ENCODE measurements at places on chromosomes 6 and 20. TPM values are rescaled to one million over a fixed set of nuclear protein-coding genes. Genes with fewer than 3 reads are reported as not detected.

GRCh38 chr6:52728394-52728793 is 34.9 kb downstream of the GSTA2 start:
- H3K36me3 ChIP-seq: no peaks in the 10 kb centered on the region
- no peak overlapping the region for H3K4me3 ChIP-seq
- DNase-seq: no peak
- H3K27me3 ChIP-seq: peaks cover 1% of the 10 kb centered on the region

The CALHM4 gene
- not detected for total RNA-seq

DNA sequence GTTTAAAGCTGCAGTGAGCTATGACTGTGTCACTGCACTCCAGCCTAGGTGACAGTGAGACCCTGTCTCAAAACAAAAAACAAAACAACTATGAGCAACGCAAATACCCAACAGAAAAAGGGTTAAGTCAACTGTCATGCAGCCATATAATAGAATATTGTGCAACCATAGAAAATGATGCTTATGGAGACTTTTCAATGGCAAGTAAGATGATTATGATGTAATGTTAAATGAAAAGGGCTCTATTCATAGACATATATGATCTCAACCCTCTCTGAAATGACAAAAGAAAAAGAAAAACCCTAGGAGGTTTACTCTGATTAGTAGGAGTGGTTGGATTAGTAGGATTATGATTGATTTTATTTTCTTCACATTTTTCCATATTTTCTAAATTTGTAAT is 41.3 kb upstream of the TBC1D7 start:
- peaks cover 14% of the 10 kb centered on the region for H3K4me1 ChIP-seq
- H3K36me3 ChIP-seq: peaks cover 2% of the 10 kb centered on the region
- H3K27me3 ChIP-seq: no peaks in the 10 kb centered on the region

The WFDC5 gene
- total RNA-seq: not detected

DNA sequence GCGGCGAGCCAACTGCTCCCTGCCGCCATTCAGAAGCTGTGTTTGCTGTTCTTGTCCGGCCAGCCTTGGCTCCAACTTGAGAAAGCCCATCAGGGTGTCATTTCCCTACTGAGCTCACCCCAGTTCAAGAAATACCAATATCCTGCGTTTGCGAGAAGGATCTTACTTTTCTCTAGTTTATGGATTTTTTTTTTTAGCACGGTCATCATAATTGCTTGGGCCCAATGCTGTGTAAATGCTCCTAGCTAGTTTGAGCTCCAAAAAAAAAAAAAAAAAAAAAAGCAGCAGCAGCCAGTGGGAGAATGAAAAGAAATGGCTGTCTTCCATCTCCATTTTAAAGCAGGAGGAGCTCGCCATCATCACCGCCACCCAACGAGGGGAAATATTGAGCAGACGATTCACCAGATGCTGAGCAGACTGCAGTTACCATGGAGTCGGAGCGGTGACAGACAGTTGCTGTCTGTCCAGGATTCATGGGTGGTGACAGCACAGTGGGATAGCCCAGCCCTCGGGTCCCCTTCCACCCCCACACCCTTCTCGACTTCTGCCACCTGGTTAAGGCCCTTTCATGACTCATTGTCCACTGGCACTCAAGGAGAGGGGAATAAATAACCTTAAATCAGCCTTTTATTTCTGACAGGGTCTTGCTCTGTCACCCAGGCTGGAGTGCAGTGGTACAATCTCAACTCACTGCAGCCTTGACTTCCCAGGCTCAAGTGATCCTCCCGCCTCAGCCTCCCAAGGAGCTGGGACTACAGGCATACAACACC is 132.4 kb upstream of the SNX9 start:
- H3K27me3 ChIP-seq: peaks cover 19% of the 10 kb centered on the region
- no peak overlapping the region for H3K27ac ChIP-seq
- no peaks in the 10 kb centered on the region for H3K36me3 ChIP-seq
- no peak overlapping the region for H3K4me3 ChIP-seq
- H3K4me1 ChIP-seq: no peaks in the 10 kb centered on the region
- DNase-seq: no peak

DNA sequence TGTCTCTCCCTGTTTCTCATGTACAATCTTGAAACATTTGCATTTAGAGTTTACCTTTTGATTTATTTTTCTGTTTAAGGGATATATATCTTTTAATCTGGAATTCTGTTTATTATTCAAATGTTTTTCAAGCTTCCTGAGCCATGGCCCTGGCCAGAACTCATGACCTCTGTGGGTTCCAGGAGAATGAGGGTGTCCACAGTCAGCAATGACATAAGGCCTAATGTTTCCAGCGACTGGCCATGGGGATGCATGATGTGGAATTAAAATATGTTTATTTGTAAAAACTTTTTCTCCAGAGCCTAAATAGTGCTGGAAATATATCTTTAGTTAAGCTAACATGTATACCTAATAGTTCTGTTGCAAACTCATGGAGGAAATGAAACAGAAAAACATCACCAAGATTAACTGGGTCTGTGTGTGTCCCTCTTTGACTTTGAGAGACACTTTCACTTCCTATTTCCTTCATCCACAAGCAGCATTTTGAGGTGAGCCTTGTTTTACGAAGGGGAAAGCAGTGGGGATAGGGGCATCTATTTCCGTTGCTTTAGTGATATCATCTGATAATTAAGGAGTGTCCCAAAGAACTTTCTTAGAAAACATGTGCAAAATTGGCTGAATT is 87.6 kb downstream of the SMOC2 start:
- no peaks in the 10 kb centered on the region for H3K36me3 ChIP-seq
- H3K27ac ChIP-seq: no peak overlapping the region
- no peak overlapping the region for H3K4me3 ChIP-seq
- no peaks in the 10 kb centered on the region for H3K27me3 ChIP-seq

- no peak for DNase-seq
- H3K27me3 ChIP-seq: peaks cover 1% of the 10 kb centered on the region
- no peak overlapping the region for H3K27ac ChIP-seq
- no peak overlapping the region for H3K4me3 ChIP-seq
- H3K4me1 ChIP-seq: peaks cover 5% of the 10 kb centered on the region
- no peaks in the 10 kb centered on the region for H3K36me3 ChIP-seq
These were observed 3.6 kb upstream of the HINT3 start for GRCh38 chr6:125952764-125953501.

DNA sequence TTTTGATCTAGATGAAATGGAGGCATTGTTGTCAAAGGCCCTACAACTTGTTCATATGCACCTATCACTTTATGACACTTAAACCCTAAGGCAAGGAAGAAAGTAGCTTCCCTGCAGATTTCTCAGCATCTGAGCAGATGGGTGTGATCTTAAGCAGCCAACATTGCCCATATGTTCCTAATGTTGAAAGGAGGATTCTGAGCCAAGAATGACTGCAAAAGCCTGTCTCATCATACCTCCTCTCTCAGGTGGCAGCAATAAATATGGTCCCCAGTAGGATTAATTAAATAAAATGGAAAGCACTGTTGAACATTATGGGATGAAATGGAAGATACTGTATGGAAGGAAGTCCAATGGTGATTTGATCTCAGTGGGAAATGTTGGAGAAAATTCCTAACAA is 538.1 kb upstream of the MAN1A1 start:
- H3K4me3 ChIP-seq: no peak overlapping the region
- no peak for DNase-seq
- H3K27me3 ChIP-seq: no peaks in the 10 kb centered on the region
- H3K27ac ChIP-seq: no peak overlapping the region
- no peaks in the 10 kb centered on the region for H3K4me1 ChIP-seq

The TREML4 gene
- not detected for total RNA-seq

- H3K27ac ChIP-seq: no peak overlapping the region
- H3K27me3 ChIP-seq: no peaks in the 10 kb centered on the region
- H3K4me3 ChIP-seq: no peak overlapping the region
- no peaks in the 10 kb centered on the region for H3K4me1 ChIP-seq
- no peaks in the 10 kb centered on the region for H3K36me3 ChIP-seq
- no peak for DNase-seq
These were observed 36.9 kb upstream of the TFAP2C start for GRCh38 chr20:56592211-56592610.

All from activated T-helper 1 cell treated with anti-CD3 and anti-CD28 coated beads, Interleukin-12 subunit alpha, Interleukin-12 subunit beta, Interleukin-2, Interleukin-4 antibody, amounts not matched to agents 30 ng/mL and 10 ng/mL and 1 ng/mL, durations not matched to agents 14 hours and 24 hours and 36 hours (primary cell).